ENCODE measurements at places on chromosomes 11 and 22.

GRCh38 chr22:36413022-36413775 is 25.4 kb upstream of the MYH9 start:
- no peak for DNase-seq

- DNase-seq = no peak
Measured at GRCh38 chr11:26086028-26086427, 245.9 kb upstream of the ANO3 start.

- DNase-seq = no peak
Measured at GRCh38 chr11:60993615-60994014, 22.1 kb downstream of the CD6 start.

- peak; percentile 53 for DNase-seq
Measured at GRCh38 chr11:2932850-2933251, 3.6 kb upstream of the PHLDA2 start.

DNA sequence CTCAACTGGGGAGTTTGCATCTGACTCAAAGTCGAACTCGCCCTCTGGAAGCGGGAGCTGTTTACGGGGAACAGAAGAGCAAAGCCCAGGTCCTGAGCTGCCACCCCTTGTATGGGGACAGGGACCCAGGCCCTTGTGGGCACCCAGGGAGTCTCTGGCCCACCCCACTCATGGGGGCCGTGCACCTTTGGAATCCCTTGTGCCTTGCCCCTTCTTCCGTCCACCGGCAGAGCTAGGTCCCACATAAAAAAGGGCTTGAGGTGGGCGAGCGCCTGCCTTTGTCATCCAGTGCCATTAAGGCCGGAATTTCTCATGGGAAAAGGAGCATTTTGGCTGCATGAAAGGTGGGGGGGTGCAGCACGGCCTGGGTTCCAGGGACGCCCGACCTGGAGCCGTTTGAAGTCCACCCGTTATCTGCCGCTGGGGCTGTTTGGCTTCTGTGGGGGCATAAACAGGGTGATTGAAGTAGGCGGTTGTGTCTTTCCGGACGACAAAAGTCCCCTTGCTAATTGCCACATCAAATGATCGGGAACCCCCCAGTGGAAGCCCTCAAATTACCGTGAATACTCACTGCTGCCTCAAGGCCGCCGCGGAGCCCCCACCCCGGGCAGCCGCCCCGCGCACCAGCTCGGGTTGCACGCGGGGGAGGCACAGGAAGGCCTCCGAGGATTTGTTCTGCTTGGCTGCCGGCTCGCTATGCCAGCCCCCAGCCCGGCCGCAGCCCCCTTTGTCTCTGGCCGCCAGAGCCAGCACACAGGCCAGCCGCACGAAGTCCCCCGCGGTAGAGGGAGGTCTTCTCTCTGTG is 49.0 kb upstream of the FGF3 start:
- DNase-seq = no peak

DNA sequence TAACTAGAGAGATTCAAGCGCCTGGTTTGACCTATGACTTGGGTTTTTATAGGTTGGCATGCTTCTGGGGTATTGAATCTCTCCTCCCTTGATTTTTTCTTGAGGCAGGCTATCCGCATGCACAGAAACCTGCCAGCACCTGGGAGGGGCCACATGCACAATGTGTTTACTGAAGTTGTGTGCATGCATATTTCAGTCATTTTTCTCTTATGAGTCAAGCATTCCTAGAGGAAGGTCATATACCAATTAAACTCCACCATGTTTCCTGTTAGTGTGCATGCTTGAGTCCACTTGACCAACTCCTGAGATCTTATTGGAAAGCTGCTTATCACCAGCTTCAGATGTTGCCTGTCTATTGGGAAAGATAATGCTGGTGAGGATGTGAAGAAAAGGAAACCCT is 1718.4 kb downstream of the LRRC4C start:
- DNase-seq = no peak
